ENCODE measurements at places on chromosomes 4 and X. TPM values are rescaled to one million over a fixed set of nuclear protein-coding genes. Genes with fewer than 3 reads are reported as not detected.

The AFAP1 gene
- 0.03 TPM for polyA plus RNA-seq

DNA sequence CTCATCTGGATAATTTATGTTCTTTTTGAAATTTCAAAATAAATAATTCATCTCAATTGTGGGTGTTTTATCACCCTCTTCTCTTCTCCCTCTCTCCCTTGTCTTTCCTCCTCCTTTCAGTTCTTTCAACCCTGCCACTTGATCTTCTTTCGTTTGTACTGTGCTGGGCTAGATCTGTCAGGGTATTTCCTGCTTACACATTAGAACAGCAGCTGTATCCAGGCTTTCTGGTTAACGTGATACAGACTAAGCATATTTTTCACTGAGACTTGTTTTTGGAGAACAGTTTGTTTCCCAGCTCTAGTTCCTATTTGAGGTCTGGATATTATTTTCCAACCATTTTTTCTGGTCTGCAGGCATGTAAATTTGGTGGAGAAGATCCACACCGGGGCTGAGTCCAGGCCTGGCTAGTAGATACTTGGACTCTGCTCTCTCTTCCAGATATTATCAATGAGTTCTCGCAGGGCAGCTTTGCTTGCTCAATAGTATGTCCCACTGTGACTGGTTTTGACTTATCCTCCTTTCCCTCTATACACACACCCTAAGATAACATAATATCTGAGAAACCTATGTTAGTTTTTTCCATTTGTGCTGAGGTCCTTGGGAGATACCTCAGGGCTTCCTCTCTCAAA is 1310.7 kb upstream of the TENM3 start:
- H3K27ac ChIP-seq = no peak overlapping the region
- no peaks in the 10 kb centered on the region for H3K36me3 ChIP-seq
- H3K27me3 ChIP-seq = no peaks in the 10 kb centered on the region
- H3K4me1 ChIP-seq = no peaks in the 10 kb centered on the region
- H3K4me3 ChIP-seq = no peak overlapping the region

GRCh38 chr4:26746802-26747213 is 113.8 kb upstream of the STIM2 start:
- no peak overlapping the region for H3K4me3 ChIP-seq
- no peak for DNase-seq
- peaks cover 22% of the 10 kb centered on the region for H3K4me1 ChIP-seq

- H3K4me1 ChIP-seq = no peaks in the 10 kb centered on the region
- H3K27me3 ChIP-seq = no peaks in the 10 kb centered on the region
- DNase-seq = peak; percentile 3
- H3K27ac ChIP-seq = no peak overlapping the region
- H3K4me3 ChIP-seq = no peak overlapping the region
Observed at GRCh38 chr4:106048250-106048971, 153.1 kb downstream of the NPNT start.

DNA sequence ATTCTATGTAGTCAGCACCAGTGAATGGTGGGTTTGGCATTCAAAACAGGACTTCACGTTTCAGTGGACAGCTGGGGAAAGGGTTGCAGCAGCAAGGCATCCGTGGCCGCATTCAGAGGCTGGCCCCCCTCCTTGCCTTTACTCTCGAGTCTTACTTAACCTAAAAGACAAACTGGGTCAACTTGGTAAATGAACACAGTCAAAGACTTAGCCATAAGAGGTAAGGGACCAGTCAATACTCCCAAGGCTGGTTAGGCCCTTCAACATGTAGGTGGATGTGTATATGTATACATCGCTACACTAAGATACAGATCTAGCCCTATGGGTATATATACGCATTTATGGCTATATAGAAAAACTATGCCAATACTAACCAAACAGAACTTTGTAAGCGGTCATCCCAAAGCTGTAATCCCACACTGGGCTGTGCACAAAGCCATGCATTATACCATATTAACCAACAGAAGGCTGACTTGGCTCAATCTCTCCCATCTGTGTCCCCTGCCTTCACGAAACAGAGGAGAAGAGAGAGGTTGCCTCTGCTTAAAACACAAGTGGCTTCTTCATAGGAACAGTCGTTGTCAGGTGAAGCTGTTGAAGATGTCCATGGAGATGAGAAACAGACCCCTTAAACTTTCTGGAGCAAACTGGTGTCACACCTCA is 61.9 kb downstream of the TSC22D3 start:
- DNase-seq = peak; percentile 62
- H3K4me1 ChIP-seq = peaks cover 75% of the 10 kb centered on the region

- H3K4me1 ChIP-seq = no peaks in the 10 kb centered on the region
- no peaks in the 10 kb centered on the region for H3K36me3 ChIP-seq
- no peak overlapping the region for H3K4me3 ChIP-seq
- no peaks in the 10 kb centered on the region for H3K27me3 ChIP-seq
- no peak overlapping the region for H3K27ac ChIP-seq
Observed at GRCh38 chr4:148770377-148770776, 328.2 kb upstream of the NR3C2 start.

The NEUROG2 gene
- polyA plus RNA-seq = not detected

DNA sequence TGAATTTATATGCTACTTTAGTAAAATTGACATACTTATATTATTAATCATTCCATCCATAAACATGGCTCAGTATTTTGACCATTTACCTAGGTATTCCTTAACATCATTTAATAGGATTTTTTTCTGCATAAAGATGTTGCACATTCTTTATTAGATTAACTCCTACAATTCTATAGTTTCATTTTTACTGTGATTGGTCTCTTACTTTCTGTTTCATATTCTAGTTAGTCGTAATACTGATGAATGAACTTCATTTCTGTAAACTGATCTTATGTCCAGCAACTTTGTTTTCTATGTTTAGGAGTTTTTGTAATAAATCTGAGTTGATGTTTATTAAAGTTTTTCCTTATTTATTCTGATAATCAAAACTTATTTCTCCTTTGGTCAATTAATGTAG is 278.2 kb upstream of the CXXC4 start:
- no peaks in the 10 kb centered on the region for H3K27me3 ChIP-seq
- H3K4me3 ChIP-seq = no peak overlapping the region
- H3K4me1 ChIP-seq = peaks cover 13% of the 10 kb centered on the region
- DNase-seq = peak; percentile 8
- no peak overlapping the region for H3K27ac ChIP-seq
- no peaks in the 10 kb centered on the region for H3K36me3 ChIP-seq

The PPP1R2C gene
- polyA plus RNA-seq = 3.7 TPM

- no peaks in the 10 kb centered on the region for H3K36me3 ChIP-seq
- H3K4me3 ChIP-seq = no peak overlapping the region
- no peaks in the 10 kb centered on the region for H3K27me3 ChIP-seq
- H3K27ac ChIP-seq = no peak overlapping the region
- H3K4me1 ChIP-seq = no peaks in the 10 kb centered on the region
- DNase-seq = no peak
Observed at GRCh38 chrX:32599156-32599555, 612.2 kb downstream of the DMD start.

The FHIP1A gene
- 0.04 TPM for polyA plus RNA-seq

- H3K36me3 ChIP-seq = no peaks in the 10 kb centered on the region
- no peak overlapping the region for H3K4me3 ChIP-seq
- DNase-seq = no peak
- H3K27ac ChIP-seq = no peak overlapping the region
- peaks cover 3% of the 10 kb centered on the region for H3K27me3 ChIP-seq
Observed at GRCh38 chr4:140931911-140932310, 175.7 kb upstream of the TBC1D9 start.

- H3K4me3 ChIP-seq = no peak overlapping the region
- no peak for DNase-seq
- H3K36me3 ChIP-seq = no peaks in the 10 kb centered on the region
- H3K27me3 ChIP-seq = no peaks in the 10 kb centered on the region
- no peaks in the 10 kb centered on the region for H3K4me1 ChIP-seq
Observed at GRCh38 chr4:123043013-123043412, 120.6 kb upstream of the NUDT6 start.

GRCh38 chrX:135535077-135535940 is 14.8 kb downstream of the INTS6L start:
- H3K27ac ChIP-seq = no peak overlapping the region
- H3K27me3 ChIP-seq = no peaks in the 10 kb centered on the region
- H3K4me3 ChIP-seq = no peak overlapping the region
- peaks cover 13% of the 10 kb centered on the region for H3K4me1 ChIP-seq

GRCh38 chrX:13664020-13664419 is 11.1 kb downstream of the TCEANC start:
- DNase-seq = no peak
- no peaks in the 10 kb centered on the region for H3K27me3 ChIP-seq
- H3K36me3 ChIP-seq = peaks cover 27% of the 10 kb centered on the region
- no peaks in the 10 kb centered on the region for H3K4me1 ChIP-seq
- H3K4me3 ChIP-seq = no peak overlapping the region

DNA sequence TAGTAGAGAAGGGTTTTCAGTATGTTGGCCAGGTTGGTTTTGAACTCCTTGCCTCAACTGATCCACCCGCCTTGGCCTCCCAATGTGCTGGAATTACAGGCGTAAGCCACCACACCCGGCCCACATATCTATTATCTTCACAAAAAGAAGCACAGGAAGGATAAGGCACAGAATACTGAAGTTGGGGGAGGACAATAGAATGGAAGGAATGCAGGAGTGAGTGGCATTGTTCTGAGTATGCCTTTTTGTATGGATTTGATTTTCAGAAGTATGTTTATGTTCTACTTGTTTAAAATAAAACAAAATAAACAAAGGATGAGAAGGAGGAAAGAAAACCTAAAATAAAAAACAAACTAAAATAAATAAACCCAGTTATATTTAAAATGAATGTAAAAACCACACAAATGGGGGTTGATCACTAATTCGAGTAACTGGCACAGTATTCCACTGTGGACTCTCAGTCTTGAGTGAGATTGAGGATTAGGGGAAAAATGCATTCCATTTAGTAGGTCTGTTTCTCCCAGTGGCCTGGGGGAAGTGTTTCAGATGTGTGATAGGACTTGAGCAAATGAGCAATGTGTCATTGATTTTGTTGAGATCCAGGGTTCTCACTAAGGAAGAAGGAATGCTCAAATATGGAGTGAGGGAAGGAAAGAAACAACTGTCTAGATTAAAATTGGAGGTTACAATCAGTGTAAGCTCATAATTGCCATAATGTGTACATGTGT is 109.0 kb upstream of the C1QTNF7 start:
- no peak overlapping the region for H3K27ac ChIP-seq
- no peaks in the 10 kb centered on the region for H3K36me3 ChIP-seq
- no peak for DNase-seq

DNA sequence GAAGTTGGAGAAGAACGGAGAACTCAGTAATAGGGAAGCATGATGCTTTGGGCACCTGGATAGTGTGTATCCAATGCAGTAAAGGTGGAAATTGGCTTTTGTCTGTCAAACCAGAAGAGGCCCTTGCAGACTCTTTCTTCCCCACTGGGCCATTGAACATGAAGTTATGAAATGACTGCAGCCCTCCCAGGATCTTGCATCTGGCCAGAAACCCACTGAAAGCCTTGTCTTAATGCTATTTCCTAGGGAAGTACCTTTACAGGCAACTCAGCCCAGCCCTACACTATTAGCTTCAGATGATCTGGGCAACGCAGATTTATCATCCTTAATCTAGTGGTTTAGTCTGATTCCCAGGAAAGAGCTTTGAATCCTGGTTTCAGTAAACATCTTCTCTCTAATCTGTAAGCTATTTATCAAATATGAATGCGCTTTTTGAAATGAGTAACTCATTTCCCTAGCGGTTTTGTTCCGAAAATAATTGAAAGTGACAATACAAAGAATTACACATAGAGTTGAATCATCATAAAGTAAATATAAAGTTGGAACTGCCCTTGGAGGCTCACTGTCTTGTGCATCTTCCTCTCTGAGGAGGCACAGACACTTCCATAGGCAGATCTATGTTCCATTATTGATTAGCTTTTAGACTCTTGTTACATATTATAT is 464.1 kb downstream of the IDS start:
- H3K27me3 ChIP-seq = no peaks in the 10 kb centered on the region
- H3K27ac ChIP-seq = no peak overlapping the region
- DNase-seq = no peak
- no peak overlapping the region for H3K4me3 ChIP-seq
- no peaks in the 10 kb centered on the region for H3K36me3 ChIP-seq

The SATL1 gene
- polyA plus RNA-seq = 0.04 TPM

- H3K4me1 ChIP-seq = no peaks in the 10 kb centered on the region
- no peak for DNase-seq
- H3K27ac ChIP-seq = no peak overlapping the region
- H3K27me3 ChIP-seq = no peaks in the 10 kb centered on the region
Observed at GRCh38 chr4:23654791-23655190, 235.1 kb downstream of the PPARGC1A start.

The ARMCX6 gene
- polyA plus RNA-seq = 39.6 TPM

DNA sequence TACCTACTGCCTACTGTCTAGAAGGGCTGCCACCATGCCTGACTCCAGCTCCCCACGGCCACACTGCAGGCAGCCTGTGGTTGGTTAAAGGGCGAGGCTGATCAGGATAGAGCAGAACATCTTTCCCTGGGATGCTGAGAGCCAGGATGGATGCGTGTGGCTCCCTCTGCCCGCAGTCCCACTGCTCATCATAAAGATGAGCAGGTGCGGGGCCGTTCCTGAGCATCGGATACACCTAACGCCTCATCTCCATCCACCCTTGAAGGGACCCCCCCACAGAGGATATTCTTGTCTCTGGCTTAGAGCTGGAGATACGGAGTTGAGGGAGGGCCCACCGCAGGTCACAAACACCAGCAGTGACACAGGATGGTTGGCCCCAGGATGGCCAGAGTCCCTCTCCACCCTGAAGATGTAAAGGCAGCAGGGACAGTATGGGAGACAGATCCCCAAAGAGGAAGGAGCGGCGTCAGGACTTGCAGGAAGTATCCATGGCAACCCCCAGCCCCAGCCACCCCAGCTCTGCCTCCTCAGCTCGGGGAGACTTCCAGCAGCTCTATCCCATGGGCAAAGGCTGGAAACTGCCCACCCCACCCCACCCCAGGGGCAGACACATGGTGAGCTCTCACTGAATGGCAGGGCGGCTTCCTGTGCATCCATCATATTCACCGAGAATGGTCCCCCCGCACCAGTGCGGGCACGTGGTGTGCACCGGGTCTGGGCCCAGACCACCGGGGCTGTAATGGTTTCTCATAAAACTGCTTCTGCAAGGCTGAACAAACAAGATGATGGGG is 19.3 kb downstream of the PPP2R2C start:
- no peaks in the 10 kb centered on the region for H3K4me1 ChIP-seq
- peaks cover 3% of the 10 kb centered on the region for H3K27me3 ChIP-seq
- no peaks in the 10 kb centered on the region for H3K36me3 ChIP-seq
- no peak overlapping the region for H3K4me3 ChIP-seq

- no peak overlapping the region for H3K4me3 ChIP-seq
- H3K27ac ChIP-seq = no peak overlapping the region
- H3K4me1 ChIP-seq = no peaks in the 10 kb centered on the region
- no peaks in the 10 kb centered on the region for H3K27me3 ChIP-seq
- DNase-seq = no peak
- no peaks in the 10 kb centered on the region for H3K36me3 ChIP-seq
Observed at GRCh38 chr4:74490736-74491135, 45.8 kb downstream of the AREG start.

The CCDC160 gene
- not detected for polyA plus RNA-seq

The TBC1D8B gene
- 0.50 TPM for polyA plus RNA-seq

The BDH2 gene
- 16.4 TPM for polyA plus RNA-seq

The MID1IP1 gene
- 27.6 TPM for polyA plus RNA-seq

Data from B cell (primary cell).